ENCODE measurements at places on chromosomes 1 and 21.

GRCh38 chr1:24027838-24028468 is 47.8 kb upstream of the SRSF10 start:
- DNase-seq: no peak

GRCh38 chr1:114339379-114339778 is 171.6 kb downstream of the TRIM33 start:
- DNase-seq: no peak

DNA sequence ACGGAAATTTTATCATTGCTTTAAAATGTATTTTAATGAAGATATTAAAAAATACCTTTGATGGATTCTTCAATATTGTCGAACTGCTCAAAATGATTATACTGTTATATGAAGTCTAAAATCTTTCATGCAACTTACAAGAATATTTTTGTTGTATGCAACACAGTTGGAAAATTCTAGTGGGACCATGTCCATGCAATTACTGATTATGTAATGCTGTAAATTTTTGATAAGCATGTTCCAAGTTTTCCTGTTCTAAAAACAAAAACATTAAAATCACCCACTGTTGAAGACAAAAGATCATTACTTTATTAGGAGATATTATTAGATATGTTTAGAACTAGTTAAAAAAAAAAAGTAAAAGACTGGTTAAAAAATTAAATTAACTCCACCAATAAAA is 132.8 kb downstream of the NFIA start:
- no peak for DNase-seq

DNA sequence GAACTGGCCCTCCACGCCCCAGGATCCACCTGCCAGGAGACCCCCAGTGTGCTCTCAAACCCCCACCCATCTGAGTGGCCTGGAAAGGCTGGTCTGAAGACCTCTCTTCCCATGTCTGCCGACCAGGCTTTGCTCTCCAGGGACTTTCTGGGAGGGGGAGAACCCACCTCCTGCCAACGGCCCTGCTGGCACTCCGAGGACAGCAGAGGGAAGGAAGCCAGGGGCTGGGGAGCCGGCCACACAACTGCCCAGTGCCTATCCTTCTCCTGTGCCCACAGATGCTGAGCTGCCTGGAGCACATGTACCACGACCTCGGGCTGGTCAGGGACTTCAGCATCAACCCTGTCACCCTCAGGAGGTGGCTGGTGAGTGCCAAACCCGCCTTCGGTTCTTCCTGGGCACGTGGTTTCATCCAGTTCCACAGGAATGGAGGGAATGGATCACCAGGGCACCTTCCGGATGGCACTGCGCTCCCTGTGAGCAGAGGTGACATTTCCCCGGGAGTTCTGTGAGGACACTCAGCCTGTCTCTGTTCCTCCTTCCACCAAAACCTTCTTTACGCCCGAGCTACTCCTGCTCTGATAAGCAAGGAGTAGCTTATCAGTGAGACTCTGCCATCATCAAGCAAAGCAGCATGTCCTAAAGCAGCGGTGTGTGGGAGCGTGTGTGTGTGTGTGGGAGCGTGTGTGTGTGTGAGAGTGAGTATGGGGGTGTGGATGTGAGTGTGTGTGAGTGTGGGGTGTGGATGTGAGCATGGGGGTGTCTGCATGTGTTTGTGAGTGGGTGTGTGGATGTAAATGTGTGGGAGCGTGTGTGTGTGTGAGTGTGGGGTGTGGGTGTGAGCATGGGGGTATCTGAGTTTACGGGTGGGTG is 105.5 kb downstream of the PDE9A start:
- no peak for DNase-seq

GRCh38 chr1:206955476-206956451 is 9.5 kb upstream of the PIGR start:
- DNase-seq: no peak

DNA sequence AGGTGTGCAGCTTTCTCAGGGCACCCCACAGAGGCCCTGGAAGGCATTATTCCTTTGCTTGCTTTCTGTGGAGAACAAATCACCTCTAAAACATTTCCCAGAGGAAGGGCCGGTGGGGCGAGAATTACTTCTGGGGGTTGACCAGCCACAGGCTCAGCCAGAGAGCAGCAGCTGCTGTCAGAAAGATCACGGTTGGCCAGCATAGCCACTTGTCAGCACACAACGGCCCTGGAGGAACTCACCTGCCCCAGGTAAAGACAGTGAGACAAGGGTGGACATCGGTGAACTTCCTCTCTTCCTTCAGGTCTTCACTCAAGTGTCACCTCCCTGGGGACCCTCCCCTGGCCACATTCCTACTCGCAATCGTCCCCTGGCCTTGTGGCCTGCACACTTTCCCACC is 69.5 kb upstream of the CLDN14 start:
- peak; percentile 43 for DNase-seq

- peak; percentile 37 for DNase-seq
Observed at GRCh38 chr1:161200992-161201835, 953 bp upstream of the NDUFS2 start.

DNA sequence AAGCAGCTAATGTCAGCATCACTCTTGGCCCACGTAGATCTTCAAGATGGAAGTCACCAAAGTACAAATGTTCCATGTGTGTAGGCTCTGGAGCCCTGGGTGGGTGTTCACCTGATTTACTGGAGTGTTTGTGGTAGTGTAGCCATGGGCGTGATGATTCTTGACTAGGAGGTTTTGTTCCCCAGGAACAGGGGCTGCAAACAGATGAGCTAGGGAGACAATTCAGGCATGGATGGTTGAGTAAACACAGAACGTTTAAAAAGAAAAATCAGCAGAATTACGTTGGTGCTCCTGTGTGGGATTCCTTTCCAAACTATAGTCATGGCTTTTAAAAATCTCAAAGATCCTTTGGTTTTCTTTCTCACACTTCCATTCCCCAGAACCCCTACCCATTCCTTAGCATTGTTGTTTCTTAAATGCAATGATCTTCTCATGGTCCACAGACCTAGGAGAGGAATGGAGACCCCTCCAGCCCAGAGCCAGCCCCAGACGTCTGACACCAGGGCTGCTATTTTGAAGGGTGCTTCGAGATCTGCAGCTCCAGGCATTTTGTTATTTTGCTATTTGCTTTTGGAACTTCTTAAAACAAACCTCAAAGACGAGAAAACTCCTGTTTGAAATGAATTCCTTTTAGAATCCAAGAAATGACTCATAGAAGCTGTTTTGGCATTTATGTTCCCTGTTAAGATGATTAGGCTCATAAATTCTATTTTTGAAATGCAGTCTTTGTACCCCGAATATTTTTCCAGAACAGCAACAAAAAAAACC is 115.1 kb downstream of the ETS2 start:
- DNase-seq: no peak

GRCh38 chr1:155990005-155990739 is 11.8 kb upstream of the ARHGEF2 start:
- DNase-seq: no peak

DNA sequence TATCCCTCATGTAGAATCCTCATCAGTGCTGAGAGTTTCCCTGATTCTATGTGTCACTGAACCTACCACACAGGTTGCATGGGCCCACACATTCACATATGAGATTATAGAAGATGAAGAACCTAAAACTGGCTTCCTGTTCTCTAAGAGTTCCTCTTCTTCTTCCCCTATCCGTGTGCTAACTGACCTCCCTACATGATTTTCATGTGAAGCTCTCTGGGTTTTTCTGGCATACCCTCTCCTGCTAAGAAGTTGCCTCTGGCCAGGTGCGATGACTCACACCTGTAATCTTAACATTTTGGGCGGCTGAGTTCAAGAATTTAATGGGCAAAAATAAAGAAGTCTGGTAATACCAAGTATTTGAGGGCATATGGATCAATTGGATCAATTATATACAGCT is 5.5 kb upstream of the CD244 start:
- no peak for DNase-seq

DNA sequence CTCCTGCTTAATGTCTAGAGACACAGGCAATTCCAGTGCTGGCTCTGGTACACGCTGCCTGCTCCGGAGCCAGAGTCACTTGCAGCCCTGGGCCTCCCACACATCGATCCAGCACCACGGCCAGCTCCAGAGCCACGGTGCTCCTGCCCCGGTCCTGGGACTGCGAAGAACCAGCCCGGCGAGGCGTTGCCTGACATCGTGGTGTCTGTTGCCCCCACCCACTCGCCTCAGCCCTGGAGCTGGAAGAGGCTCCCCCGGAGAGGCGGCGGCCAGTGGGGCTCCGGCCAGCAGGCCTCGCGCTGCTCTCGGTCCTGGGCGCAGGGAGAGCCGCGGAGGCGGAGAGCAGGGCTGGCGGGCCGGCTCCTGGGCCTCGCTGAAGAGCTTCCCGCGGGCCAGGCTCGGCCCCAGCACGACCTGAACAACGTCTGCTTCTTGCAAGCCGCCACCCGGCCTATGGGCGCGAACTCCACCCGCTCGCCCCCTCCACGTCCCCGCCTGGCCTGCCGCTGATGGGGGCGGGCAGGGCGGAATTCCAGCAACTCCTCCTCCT is 364.8 kb downstream of the CEP170 start:
- DNase-seq: peak; percentile 52

DNA sequence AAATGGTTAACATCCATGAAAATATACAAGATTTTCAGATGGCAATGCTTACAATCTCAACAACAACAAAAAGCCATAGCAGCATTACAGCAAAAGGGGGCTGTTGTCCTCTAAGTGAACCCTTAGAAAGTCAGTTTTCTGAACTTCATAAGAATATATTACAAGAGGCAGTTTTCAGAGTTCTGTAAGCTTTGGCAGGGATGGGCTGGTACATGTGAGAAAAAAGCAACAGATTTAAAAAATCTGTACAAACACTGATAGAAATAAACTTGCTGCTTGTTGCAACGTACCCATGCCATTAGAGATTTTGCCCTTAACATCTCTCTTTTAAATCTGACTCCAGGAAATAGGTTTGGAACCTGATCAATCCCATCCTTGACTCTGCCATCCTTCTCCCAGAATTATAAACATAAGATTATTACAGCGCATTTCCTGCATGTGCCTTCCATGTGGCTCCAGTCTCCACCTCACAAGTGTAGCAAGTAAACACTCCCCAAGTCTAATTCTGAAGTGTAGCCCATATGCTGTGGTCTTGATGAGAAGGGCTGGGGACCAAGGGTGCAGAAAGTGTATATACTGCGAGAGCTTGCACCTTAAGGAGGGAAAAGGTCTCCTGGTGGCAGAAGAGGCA is 101.4 kb upstream of the TSPAN2 start:
- DNase-seq: no peak

DNA sequence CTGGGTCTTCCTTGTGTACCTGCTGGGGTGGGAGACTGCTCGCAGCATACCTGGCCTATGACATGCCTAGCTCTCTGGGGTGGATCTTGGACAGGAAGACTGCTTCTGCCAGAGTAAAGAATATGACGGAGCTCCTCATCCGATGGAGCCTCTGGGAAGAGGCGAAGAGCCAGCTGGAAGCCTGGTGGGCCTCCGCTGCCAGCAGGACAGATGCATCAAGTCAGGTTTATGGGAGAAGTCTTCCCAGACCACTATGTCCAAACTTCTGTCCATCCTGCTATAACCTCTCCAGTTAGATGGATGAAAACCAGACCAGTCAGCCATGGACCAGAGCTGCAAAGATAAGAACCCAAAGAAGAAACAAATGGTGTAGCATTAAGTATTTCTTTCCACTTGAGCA is 27.7 kb upstream of the NGF start:
- DNase-seq: no peak

- DNase-seq: no peak
Observed at GRCh38 chr1:230879778-230880177, 11.5 kb upstream of the C1orf198 start.

DNA sequence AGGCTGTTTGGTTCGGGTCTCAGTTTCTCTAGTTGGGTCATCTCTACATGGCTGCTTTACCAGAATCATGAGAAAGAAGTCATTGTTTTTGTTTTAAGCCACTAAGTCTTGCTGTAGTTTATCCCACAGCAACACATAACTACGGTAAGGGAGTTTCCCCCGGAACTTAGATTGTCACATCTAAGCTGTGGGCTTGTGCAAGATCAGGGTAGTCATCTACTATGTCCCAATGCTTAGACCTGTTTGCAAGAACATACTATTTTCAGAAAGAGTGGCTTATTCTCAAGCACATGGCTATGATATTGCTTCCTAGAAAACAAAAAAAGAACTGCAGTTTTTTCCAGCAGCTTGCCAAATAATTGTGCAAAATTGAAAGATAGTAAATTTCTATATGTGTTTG is 18.0 kb upstream of the OLIG2 start:
- DNase-seq: no peak

DNA sequence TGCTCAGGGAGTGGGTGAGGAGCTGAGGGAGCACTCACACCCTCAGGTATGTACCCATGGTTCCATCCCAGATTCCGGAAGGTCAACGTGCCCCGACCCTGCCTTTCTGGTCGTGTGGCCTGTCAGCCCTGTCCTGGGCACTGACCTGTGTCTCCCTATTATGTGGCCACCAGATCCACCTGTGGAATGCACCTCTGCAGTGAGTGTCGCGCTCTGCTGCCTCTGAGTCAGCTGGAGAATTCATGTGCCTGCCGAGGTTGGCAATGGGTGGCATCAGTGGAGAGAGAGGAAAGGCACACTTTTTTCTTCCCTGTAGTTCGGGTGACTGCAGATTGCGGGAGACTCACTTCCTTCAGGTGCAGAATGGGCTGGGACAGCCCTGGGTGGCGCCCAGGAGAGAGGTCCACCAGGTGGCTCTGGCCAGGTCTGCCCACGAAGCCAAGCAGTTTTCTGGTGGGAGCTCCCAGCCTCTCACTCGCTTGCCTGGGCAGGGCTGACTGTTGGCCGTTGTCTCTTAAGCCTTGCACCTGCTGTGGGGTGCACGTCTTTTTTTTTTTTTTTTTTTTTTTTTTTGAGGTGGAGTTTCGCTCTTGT is 176.1 kb upstream of the TMEM51 start:
- DNase-seq: no peak

GRCh38 chr1:28887419-28887834 is 26.9 kb upstream of the EPB41 start:
- no peak for DNase-seq

DNA sequence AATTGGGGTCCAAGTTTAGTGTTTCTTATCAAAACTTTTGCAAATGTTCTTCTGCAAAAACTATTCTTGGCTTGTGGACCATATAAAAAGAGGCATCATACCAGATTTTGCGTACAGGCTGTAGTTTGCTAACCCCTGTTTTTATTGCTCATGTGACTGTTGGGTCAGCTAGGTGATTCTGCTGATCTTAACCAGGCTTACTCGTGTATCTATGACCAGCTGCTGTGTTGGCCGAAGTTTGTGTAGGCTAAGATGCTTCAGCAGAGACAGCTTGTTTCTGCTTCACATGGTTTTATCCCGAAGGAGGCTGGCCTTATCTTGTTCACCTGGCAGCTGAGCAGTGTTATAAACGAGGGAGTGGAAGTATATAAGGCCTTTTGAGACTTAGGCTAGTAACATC is 38.2 kb downstream of the POU2F1 start:
- DNase-seq: no peak

GRCh38 chr1:12338017-12338416 is 108.2 kb downstream of the VPS13D start:
- DNase-seq: no peak
